RWPE2 (cell line): ENCODE measurements at places on chromosomes 6 and 20.
A peak's percentile ranks its signal among the peaks of the same experiment; 100 is the strongest.

GRCh38 chr6:75941509-75941908 lies 131.0 kb downstream of the IMPG1 start:
- no peak for DNase-seq

DNA sequence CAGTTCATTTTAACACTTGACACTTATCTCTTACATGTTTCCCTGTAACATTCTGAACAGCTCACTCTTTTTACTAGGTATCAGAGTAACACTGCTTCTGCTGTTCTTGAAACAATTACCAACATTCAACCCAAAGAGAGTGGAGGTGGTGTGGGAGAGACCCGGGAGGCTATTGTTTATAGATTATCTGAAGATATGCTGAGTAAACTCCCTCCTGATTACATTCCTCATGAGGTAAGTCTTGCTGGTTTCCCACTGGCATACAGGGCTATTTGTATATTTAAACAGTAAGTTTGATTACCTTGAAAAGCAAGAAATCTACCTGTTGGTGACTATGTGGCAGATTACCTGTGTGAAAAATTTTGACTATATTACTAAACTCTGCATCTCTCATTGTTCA lies 39.8 kb upstream of the GLP1R start:
- DNase-seq: no peak

- no peak for DNase-seq
Measured at GRCh38 chr6:31762878-31763618, 592 bp downstream of the SAPCD1 start.

- no peak for DNase-seq
Measured at GRCh38 chr20:53466279-53466678, 127.4 kb downstream of the ZNF217 start.

DNA sequence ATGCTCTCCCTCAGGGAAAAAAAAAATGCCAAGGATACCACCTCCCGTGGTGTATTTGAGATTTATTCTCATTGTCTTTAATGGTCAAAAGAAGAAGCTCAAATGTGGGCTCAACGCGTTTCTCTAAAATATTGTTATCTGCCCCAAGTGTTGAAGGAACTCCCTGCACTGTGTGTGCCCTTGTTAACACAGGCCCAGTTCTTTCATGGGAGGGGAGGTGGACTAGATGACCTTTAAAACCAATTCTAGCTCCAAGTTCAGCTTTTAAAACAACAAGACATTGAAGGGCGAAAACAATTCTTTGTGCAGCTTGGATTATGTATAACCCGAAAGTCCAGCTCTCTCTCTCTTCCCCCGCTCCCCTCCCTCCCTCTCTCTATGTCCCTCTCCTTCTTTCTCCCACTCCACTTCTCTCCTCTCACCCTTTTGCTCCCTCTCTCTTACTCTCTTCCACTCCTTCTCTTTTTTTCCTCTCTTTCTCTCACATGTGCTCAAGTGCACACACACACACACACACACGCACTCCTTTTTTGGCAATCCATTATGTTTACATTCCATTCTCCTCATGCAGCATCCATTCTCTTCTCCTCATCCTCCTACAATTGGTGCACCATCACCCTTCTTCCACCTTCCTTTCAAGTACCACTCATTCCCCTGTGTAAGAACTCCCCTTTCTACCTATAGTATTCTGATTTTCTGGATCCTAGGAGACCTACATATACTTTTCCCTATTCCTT lies 8.5 kb downstream of the HLA-DMB start:
- no peak for DNase-seq

DNA sequence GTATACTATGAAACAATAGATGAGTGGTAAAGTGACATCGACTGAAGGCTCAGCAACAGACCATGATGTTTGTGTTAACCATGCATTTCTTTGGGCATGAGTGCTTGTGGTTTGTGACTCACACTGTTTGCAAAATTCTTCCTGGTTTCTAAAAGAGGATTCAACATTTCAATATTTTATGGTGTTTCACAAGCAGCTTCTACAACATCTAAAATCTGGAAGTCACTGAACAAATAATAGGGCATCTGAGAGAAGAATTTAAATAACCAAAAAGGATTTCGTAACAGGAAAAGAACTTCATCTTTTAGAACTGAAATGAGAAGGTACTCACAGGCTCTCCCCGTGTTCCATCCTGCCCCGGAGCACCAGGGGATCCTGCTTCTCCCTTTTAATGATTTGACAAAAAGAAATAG lies 146.2 kb downstream of the COL21A1 start:
- DNase-seq: no peak

- no peak for DNase-seq
Measured at GRCh38 chr6:29702519-29703103, 20.6 kb upstream of the HLA-F start.

DNA sequence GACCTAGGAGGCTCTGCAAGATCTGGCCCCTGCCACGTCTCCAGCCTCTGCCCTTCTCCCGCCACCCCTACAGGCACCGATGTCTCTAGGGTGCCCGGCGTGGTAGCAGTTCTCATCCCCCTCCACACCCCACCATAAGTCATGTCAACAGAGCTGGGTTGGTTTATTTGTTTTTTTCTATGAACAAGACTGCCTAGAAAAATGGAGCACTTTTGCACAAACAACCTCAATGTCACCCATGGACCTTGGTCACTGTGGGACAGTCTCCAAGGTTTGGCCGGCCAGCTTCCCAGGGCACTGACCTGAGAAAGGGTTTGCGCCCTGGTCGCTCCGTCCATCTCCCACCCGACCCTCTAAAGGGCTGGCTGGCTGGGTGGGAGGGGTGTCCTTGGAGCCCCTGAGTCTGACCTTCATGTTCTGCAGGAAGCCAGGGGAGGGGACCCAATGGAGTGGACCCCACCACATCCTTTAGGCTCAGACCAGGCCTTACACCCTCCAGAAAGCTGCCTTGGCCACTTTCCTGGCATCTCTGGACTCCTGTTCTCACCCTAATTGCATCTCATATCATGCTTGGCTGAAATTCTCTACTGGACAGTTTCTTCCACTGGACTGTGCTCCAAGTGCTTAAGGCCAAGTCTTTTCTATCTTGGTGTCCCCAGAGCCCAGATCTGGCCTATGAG lies 104.8 kb upstream of the PTPN1 start:
- no peak for DNase-seq

DNA sequence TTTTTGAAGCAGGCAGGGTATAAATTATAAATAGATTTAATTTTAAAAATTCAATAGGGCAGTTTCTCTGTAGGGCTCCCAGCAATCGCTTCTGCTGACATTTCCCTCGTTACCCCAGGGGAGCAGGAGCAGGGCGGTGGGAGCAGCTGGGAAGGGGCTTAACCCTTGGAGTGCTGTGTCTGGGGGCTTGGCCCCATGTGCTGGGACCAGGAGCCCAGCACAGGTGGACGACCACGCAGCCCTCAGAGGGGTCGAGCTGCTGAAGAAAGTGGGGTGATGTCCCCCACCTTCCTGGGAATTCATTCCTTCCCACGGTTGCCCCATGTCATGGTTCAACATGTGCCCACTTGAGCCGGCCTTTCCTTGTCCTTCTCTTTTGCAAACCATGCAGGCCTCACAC lies 67.5 kb upstream of the STX16 start:
- DNase-seq: peak; percentile 66

DNA sequence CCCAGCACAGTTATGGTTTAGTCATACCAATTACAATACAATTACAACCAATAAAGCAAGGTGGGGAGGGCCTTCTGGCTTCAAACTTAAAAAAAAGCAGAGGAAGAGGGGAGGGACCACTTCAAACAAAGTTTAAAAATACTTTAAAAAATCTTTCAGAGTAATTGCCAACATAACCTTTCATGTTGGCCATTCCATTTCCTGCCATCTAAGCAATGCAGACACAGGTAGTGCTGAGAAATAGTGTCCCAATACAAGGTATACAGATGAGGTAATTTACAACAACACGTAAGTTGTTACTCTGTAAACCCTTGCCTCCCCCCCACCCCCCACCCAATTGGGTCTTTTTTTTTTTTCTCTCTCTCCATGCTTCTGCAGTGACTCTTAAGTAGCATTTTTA lies 18.8 kb upstream of the TBC1D20 start:
- no peak for DNase-seq

GRCh38 chr20:52783769-52784168 lies 188.4 kb upstream of the TSHZ2 start:
- no peak for DNase-seq

DNA sequence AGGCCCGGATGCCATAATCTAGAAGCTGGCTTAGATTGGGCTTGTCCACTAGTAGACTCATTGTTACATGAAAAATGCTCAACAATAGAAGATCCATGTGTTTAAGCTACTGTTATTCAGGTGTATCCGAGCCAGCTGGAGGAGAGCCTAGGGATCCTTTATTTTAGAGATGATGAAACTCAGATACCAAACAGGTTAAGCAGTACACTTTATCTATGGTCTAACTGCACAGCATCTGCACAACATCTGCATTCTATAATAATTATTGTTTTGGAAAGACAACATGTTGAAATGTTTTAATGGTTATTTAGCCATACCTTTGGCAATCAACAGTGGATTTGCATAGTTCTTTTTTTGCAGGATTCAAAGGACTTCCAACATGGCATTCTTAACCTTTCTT lies 134.1 kb downstream of the RFPL4B start:
- no peak for DNase-seq

- peak; percentile 91 for DNase-seq
Measured at GRCh38 chr20:62362991-62363919, 3.9 kb downstream of the LAMA5 start.

GRCh38 chr6:7106752-7107577 lies 796 bp upstream of the RREB1 start:
- no peak for DNase-seq

DNA sequence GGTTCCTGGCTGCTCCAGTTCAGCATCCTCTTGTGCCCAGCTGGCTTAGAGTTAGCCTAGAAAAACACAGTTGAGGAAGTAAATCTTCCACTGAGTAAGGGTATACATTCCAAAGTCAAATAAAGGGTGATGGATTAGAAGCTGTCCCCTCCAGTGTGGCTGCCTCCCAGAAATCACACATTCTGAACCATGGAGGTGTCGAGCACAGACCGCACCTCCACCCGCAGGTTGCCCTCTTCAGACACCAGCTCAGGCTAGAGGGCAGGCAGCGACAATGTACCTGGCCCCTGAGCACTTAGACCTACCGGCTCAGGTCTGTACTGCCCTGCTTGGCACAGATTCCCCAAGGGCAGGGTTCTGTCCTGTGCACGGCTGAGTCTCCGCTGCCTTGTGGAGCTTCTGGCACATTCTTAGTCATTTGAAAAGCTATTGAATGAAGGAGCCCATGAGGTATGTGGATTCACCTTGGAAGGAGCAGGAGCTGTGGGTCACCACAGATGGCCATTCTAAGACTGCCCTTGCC lies 118.1 kb downstream of the FAM120B start:
- DNase-seq: no peak

DNA sequence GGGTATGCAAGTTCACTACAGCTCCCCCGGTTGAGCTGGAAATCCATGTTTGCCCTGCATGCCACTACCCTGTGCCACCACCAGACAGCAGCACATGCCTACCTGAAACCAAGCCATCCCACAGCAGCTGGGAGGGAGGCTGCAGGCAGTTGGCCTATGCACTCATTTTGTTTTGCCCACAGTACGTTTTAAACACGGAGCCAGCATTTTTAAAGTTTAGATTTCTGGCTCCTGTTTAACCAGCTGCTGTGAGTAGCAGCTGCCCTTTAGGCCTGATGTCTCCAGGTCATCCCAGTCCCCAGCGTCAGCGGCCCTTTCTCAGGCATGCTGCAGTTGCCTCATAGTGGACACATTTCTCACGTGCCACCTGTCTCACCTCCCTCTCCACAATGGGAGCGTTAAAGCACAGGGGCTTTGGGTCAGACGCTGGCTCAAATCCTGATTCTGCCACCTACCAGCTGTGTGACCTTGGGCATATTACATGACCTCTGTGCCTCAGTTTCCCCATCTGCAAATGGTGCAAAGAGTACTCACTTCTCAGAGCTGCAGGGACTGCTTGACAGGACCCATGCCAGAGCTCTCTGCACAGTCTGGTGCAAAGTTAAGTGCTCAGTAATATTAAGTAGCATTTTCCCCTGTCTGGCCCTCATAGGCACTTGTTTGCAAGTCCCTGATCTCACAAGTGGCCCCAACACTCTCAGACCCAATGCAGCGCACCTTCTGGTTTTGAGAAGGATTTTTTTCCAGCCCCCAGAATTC lies 8.2 kb upstream of the UBE2V1 start:
- peak; percentile 91 for DNase-seq

GRCh38 chr6:17988422-17988944 lies 1.0 kb upstream of the KIF13A start:
- DNase-seq: no peak

- DNase-seq: no peak
Measured at GRCh38 chr6:23006656-23007055, 437.3 kb downstream of the HDGFL1 start.

DNA sequence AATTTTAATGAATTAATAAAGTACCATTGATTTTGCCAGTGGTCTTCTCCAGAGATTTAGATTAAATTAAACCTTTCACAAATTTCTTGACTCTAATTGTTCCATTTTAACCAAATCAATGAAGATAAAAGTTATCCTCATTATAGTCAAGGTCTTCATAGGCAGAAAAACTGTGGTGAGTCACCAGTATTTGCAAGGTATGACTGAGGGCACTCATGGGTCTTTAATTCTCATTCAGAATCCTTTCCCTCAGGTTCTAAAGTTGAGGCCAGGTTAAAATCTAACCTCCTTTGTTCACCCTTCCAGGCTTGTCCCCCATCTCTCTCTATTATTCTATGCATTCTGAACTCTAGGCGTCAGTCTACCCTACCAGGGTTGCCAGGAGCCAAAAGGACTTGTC lies 93.9 kb downstream of the JAG1 start:
- DNase-seq: no peak

- DNase-seq: no peak
Measured at GRCh38 chr20:52987295-52987694, 15.1 kb downstream of the TSHZ2 start.

DNA sequence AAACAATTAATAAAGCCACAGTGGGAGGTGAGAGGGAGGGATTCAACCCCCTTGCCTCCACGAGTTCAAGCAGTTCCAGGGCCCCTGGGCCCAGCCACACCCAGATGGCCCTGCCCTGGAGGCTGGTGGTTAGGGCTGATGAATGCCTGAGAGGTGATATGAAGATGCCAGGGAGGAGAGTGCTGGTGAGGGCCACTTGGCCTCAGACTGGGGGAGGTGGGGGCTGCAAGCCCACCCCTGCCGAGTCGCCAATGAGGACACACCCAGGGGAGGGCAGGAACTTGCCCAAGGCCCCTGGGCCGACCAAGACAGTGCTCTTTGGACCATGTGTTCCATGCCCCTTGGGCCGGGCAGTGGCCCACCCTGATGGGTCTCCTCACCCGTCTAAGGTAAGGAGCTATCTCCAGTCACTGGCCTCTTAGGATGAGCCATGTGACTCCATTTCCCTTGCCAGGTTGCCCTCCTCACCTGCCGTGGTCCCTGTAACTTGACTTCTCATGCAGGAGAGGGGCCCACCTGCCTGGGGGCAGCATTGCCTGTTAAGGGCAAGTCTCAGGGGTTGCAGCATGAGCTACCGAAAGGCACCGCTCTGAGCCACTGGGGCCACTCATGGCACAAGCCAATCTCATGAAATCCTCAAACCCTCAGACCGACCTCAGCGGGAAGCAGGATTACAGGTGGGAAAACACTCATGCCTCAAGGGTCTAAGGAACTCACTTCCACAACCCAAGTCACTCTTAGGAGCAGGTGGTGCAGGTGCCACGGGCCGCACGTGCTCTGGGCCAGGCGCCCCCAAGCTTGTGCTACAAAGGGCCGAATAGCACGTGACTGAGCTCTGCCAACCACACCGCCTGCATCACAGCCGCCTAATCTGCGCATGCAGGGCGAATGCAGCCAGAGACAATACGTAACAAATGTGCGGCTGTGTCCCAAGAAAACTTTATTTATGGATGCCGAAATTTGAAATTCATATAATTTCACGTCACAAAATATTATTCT lies 147.4 kb upstream of the MLN start:
- DNase-seq: no peak

- DNase-seq: no peak
Measured at GRCh38 chr6:124027392-124027791, 223.7 kb downstream of the NKAIN2 start.
